ENCODE measurements at places on chromosomes 5 and 9.
A peak's percentile ranks its signal among the peaks of the same experiment; 100 is the strongest.

GRCh38 chr5:116509483-116510244 lies 65.0 kb downstream of the SEMA6A start:
- DNase-seq = no peak

GRCh38 chr5:110063640-110064602 lies 374.2 kb downstream of the MAN2A1 start:
- DNase-seq = peak; percentile 33

DNA sequence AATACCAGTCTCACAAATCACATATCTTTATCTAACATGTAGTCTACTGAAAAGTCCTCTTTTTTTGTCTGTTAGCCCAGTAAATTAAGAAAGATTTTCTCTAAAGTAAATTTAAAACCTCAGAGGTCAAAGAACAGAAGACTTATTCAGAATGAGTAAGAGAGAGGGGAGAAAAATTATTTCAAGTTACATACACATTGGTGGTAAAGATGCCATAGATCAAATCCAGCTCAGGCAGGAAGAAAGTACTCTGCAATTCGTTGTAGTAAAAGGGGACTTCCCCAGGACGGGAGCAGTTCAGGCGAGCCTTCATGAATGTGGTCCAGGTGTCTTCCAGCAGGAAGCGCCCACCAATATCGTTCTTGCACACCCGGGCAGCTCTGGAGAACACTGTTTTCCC lies 344.1 kb downstream of the SEMA5A start:
- DNase-seq = no peak

DNA sequence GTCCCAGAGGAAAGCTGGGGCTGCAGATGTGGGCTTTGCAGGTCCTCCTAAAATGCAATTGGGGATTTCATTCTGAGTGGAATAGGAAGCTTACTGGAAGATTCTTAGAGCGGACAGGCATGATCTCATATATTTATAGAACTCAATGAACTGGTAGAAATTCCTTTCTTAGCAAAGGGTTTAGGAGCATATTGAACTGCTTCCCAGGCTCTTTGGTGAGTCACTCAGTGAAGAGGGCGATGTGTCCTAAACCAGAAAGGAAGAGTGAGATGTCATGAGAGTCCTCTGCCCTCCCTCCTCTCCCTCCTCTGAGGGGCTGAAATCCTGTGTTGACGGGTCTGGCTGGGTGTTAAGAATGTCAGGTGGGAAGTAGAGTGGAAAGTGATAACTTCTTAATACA lies 26.3 kb upstream of the SEMA6A start:
- no peak for DNase-seq

DNA sequence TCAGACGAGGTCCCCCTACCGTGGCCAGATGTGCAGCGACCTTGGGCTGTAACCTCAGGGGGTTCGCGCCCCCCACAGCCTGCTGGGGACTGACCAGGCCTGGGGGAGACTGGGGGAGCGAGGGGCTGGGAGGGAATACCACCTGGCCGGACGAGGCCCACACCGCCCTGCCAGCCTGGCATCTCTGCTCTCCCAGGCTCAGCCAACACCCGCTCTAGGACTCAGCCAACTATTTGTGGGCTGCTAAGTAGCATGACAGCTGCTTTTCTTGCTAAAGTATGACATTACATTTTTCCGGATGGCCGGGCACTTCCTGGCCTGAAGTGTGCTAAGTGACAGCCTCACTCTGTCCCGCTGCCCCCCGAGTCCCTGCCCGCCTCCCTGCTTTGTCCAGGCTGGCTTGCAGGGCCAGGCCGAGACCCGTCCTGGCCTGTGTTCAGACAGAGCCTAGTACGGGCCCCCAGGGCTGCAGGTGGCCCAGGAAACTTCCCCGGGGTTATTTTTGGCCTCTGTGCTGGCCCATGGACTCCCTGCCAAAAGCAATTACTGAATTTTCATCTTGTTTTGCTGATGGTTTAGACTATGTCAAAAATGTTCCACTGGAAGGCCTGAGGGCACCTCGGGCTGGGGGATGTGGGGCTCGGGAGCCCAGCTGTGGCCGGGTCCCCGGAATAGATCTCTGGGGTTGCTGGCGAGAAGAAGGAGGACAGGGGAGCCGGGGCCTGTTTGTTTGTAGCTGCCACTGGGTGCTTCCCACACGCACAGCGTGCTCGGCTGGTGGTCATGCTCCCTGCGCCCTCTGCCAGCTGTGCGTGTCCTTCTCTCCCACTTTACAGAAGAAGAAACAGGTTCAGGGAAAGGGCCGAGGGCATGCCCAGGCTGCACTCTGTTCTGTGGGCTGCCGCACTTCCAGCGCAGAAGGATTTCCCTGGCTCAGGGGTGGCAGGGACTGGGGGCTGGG lies 13.4 kb upstream of the SLC2A6 start:
- no peak for DNase-seq

GRCh38 chr9:14532456-14533115 lies 160.6 kb downstream of the ZDHHC21 start:
- DNase-seq = no peak

GRCh38 chr9:127522727-127523126 lies 71.4 kb downstream of the LRSAM1 start:
- no peak for DNase-seq

DNA sequence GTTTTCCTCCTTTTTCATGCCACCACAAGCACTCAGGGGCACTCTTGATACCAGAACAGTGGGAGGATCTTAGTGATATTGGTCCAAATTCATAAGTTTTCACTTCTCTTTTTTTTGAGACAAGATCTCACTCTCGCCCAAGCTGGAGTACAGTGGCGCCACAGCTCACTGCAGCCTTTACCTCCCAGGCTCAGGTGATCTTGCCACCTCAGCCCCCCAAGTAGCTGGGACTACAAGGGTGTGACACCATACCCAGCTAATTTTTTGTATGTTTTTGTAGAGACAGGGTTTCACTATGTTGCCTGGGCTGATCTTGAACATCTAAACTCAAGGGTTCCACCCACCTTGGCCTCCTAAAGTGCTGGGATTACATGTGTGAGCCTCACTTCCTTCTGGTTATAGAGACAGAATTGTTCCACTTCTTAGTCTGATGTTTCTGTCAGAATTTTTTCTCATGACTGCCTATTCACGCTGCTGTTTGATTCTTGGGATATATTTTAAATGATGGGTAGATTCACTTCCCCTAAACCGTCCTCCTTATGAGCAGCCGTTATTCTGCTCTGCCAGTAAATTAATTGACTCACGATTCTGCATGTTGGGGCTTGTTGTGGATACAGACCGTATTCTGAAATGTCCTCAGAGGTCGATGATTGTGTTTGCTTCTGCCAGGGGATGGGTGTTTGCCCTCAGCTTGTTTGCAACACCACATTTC lies 30.8 kb downstream of the MTAP start:
- no peak for DNase-seq

- no peak for DNase-seq
Observed at GRCh38 chr9:134855900-134856377, 24.7 kb upstream of the FCN2 start.

DNA sequence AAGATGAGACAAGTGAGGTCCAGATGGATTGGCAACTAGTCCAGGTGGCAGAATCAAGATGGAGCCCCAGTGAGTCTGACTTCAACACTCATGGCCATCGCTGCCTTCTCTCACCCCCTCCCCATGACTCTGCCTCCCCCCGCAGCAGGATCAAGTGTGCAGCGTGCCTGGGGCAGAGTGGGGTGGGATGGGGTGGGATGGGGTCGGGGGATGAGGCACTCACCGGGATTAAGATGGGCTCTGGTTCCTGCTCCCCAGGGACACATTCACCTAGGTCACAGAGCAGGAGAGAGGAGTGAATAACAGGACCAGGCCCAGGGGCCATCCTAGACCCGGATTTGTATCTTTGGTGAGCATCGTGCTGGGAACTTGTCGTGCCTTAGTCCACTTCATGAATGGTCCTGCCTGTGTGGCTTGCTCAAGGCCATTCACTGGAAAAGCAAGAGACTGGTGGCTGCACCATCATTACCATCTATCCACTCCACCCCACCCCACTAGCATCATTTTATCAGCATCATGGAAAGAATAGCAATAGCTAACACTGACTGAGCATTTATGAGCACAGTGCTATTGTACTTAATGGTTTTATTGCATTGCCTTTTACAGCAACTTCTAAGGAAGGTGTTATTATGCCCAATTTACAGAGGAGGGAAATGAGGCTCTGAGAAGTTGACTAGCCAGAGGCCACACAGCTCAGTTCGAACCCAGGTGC lies 8.5 kb downstream of the AMBP start:
- no peak for DNase-seq

DNA sequence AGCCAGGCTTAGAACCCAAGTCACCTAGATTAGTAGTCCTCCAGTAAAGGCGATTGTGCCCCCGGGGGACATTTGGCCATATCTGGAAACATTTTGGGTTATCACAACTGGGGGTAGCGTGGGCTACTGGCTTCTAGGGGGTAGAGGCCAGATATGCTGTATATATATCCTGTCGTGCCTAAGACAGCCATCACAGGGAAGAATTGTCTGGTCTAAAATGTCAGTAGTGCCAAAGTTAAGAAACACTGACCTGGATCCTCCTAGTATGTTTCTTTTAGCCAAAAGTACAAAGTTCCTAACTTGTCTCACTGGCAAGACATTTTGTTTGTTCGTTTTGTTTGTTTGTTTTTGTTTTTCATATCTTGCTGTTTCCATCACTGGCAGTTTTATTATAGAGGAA lies 13.8 kb downstream of the RABEPK start:
- no peak for DNase-seq

- peak; percentile 21 for DNase-seq
Observed at GRCh38 chr9:83583151-83584014, 39.6 kb upstream of the IDNK start.

DNA sequence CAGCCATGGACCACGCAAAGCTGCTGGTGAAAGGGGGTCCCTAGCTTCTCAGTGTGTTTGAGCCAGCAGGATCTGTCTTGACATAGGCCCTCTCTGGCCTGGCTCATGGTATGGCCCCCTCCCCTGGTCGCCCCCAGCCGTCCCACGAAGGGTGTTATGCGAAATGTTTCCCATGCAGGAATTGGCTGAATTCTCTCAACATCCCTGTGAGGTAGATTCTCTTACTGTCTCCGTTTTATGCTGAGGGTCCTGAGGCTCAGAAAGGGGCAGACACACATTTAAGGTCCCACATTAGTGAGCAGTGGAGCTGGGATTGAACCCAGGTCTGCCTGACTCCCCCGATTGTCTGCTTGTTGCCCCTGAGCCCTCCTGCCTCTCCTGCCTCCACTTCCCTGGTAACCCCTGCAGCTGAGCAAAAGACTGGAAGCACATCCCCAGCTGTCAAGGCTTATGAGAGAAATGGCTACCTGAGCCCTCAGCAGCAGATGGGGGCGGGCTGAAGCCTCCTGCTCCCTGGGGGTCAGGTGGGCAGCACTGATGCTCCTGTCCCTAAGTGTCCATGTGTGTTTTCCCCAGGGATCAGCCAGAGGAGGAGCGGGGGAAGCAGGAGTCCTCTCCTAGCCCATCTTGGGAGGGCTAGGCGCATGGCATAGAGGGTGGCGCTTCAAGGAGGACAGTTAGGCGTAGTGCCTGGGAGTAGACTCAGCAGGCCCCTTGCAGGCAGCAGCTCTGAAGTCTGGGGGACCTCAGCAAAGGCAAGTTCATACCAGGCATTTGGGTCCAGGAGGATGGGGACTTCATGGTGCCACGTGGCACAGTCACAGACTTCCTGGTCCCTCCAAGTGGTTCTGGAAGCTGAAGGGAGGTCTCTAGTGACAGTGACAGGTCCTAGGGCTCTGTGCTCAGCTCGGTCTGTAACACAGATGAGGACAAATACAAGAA lies 49.0 kb upstream of the GARNL3 start:
- no peak for DNase-seq

DNA sequence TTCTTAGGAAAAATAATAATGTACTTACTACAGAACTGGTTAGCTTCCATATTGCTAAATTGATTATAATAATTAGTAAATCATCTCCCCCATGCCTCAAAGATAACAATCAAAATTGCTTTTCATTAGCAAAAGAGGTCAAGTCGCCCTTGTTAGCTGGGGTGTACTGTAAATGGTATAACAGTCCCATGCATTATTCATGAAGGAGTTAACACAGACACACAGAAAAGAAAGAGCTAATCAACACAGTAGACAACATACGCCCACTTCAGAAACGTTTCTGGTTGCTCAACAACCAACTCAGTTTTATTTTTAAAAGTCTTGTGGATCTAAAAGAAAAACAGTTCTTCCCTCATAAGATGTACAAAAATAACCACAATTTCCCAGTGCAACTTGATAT lies 100.2 kb downstream of the MPDZ start:
- DNase-seq = no peak

GRCh38 chr5:114054594-114054993 lies 307.3 kb upstream of the KCNN2 start:
- no peak for DNase-seq

DNA sequence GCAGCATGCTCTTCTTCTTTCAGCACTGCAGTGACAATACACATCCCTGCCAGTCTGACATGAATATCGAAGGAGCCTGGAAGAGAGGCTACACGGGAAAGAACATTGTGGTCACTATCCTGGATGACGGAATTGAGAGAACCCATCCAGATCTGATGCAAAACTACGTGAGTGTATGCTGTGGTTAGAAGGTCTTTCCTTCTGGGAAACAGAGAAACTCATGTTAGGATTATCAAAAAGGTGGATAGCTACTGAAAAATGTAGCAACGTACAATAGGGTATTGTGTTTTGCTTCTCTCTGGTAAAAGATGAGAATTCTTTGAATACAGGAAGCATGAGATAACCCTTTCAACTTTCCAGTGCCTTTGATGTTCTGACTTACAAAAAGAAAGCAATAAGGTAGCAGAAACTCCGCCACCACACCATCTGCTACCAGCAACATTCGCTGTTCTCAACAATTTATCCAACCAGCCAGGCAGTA lies 133.3 kb downstream of the PCSK5 start:
- peak; percentile 38 for DNase-seq

DNA sequence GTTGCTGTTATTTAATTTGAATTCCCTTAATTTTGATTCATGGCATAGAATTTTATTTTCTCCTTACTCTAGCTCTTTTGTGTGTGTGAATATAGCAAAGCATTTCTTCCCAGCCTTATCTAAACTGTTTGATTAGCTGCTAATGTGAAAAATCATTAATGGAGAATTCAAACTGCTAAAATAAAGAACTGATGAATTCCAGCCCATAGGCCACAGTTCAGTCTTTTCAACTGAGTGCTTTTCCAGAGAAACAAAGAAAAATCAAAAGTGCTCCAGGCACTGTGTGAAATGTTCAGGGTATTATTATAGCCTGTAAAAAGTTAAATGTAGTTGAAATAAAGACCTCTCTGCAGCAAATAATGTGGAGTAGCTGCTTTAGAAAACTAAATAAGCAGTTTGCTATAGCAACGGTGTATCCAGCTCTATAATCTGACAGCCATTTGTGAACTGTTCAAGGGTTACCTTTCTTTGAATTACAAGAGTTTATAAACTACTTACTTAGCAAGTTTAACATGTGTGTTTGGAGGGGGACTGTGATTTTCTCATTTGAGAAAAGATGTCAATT lies 123.8 kb downstream of the GIN1 start:
- DNase-seq = no peak
